Cardiac muscle cell (in vitro differentiated cells and primary cell): ENCODE measurements at places on chromosomes 1 and 21.
A peak's percentile ranks its signal among the peaks of the same experiment; 100 is the strongest.

GRCh38 chr1:183093786-183094298 is 70.6 kb downstream of the LAMC1 start:
- no peak overlapping the region for H3K4me3 ChIP-seq
- H3K36me3 ChIP-seq: no peaks in the 10 kb centered on the region
- H3K27ac ChIP-seq: no peak overlapping the region
- peaks cover 25% of the 10 kb centered on the region for H3K4me1 ChIP-seq
- H3K27me3 ChIP-seq: no peaks in the 10 kb centered on the region

DNA sequence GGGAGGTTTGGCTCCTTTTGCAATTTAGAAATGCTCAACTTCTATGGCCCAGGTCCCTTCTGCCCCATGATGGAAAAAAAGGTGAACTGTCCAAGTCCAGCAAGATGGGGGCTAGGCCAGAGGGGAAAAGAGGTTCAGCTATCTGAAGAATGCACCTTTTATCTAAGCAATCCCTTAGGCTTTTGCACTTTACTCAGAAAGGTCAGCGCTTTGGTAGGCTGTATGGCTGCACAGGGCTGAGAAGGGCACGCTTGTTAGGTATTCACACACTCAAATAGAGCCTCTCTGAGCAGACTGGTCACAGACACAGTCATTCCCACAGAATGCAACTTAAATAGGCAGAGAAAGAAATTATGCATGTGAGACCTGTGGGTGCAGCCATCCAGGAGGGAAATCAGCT is 31.0 kb downstream of the KANK4 start:
- H3K4me3 ChIP-seq: no peak overlapping the region
- DNase-seq: no peak
- H3K27ac ChIP-seq: peak overlapping the region; percentile 41
- H3K36me3 ChIP-seq: no peaks in the 10 kb centered on the region

- H3K27me3 ChIP-seq: no peaks in the 10 kb centered on the region
- H3K27ac ChIP-seq: peak overlapping the region; percentile 99
- no peaks in the 10 kb centered on the region for H3K36me3 ChIP-seq
- DNase-seq: peak; percentile 25
These were observed 42.9 kb downstream of the ATP1A1 start for GRCh38 chr1:116415699-116416533.

GRCh38 chr1:175167861-175168260 is 24.7 kb downstream of the KIAA0040 start:
- H3K27ac ChIP-seq: no peak overlapping the region
- H3K4me3 ChIP-seq: no peak overlapping the region
- H3K36me3 ChIP-seq: no peaks in the 10 kb centered on the region
- H3K27me3 ChIP-seq: no peaks in the 10 kb centered on the region
- H3K4me1 ChIP-seq: no peaks in the 10 kb centered on the region

GRCh38 chr1:199794105-199794863 is 233.2 kb upstream of the NR5A2 start:
- H3K27ac ChIP-seq: no peak overlapping the region
- no peak overlapping the region for H3K4me3 ChIP-seq
- H3K27me3 ChIP-seq: no peaks in the 10 kb centered on the region

GRCh38 chr1:214637722-214638458 is 34.9 kb downstream of the CENPF start:
- no peaks in the 10 kb centered on the region for H3K36me3 ChIP-seq
- peaks cover 5% of the 10 kb centered on the region for H3K4me1 ChIP-seq
- no peaks in the 10 kb centered on the region for H3K27me3 ChIP-seq
- no peak overlapping the region for H3K4me3 ChIP-seq
- no peak overlapping the region for H3K27ac ChIP-seq
